ENCODE measurements at places on chromosomes 11 and 22. TPM values are rescaled to one million over a fixed set of nuclear protein-coding genes. Genes with fewer than 3 reads are reported as not detected.

Gene SPTBN2
- 6.6 TPM for total RNA-seq

Gene DERL3
- 2.7 TPM for total RNA-seq

Gene SLC22A25
- total RNA-seq: not detected

Gene SAA4
- not detected for total RNA-seq

Gene IL18BP
- 13.5 TPM for total RNA-seq

Gene MMP12
- total RNA-seq: 0.22 TPM

Gene GRAP2
- 7.5 TPM for total RNA-seq

Gene TBX10
- not detected for total RNA-seq

Gene RCOR2
- total RNA-seq: 0.40 TPM

Gene MMP10
- not detected for total RNA-seq

Gene PATE2
- total RNA-seq: not detected

Gene PRG3
- total RNA-seq: not detected

Gene RPUSD4
- 21.0 TPM for total RNA-seq

Gene GUCY1A2
- total RNA-seq: 12.4 TPM

Gene SEPTIN5
- total RNA-seq: 22.5 TPM

Gene OR52E8
- not detected for total RNA-seq

Gene NDUFS3
- 46.0 TPM for total RNA-seq

Data from sciatic nerve (tissue), 2 donors.